Memory B cell (primary cell): ENCODE measurements at places on chromosomes 6 and 20.

DNA sequence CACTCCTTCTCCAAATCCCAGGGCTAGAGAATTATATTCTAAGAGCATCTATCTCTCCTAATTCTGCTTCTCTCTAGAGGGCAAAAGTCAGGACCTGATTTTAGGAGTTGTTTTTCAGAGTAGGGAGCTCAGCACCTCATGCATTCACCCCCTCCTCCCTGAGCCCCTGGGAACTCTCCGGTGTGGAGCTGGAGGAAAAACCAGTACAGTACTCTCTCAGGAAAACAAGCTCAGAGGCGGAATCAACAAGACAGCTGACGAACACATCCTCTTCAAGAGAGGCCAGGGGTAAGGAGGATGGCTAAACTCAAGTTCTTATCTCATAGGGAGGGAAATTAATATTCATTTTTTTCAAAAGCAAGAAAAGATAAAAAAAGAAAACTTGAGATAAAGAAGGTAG is 120.1 kb upstream of the CDYL start:
- no peak overlapping the region for H3K4me3 ChIP-seq
- H3K4me1 ChIP-seq: no peaks in the 10 kb centered on the region
- peaks cover 5% of the 10 kb centered on the region for H3K27me3 ChIP-seq
- DNase-seq: no peak
- no peak overlapping the region for H3K27ac ChIP-seq

DNA sequence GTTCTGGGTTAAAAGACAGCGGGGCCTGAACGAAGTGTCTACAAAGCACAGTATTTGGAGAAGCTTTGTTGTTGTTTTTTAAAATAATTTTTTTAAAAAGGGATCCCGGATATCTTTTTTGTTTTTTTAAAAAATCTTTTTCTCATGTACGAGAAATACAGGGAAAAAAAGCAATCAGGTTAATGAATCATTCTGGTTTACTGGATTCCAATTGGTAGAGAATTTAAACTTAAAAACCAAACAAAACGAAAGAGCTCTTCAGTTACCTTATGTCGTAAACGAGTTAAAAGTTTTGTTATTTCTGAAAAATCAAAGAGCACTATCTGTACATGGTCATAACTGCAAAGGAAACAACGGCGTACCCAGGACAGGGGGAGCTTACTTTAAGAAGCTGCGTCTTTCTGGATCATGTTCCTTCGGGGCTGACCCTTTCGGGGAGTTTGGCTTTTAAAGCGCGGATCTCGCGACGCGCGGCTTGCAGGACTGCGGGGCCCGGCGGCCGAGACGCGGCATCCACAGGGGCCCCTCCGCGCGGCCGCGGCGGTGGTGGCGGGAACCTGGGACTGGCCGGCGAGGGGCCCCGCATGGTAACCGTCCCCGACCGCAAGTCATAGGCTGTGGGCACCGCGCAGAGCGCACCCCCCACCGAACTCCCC is 927 bp downstream of the IL20RA start:
- peaks cover 33% of the 10 kb centered on the region for H3K27me3 ChIP-seq
- H3K27ac ChIP-seq: no peak overlapping the region
- H3K4me1 ChIP-seq: peaks cover 3% of the 10 kb centered on the region
- H3K4me3 ChIP-seq: peak overlapping the region; percentile 80

DNA sequence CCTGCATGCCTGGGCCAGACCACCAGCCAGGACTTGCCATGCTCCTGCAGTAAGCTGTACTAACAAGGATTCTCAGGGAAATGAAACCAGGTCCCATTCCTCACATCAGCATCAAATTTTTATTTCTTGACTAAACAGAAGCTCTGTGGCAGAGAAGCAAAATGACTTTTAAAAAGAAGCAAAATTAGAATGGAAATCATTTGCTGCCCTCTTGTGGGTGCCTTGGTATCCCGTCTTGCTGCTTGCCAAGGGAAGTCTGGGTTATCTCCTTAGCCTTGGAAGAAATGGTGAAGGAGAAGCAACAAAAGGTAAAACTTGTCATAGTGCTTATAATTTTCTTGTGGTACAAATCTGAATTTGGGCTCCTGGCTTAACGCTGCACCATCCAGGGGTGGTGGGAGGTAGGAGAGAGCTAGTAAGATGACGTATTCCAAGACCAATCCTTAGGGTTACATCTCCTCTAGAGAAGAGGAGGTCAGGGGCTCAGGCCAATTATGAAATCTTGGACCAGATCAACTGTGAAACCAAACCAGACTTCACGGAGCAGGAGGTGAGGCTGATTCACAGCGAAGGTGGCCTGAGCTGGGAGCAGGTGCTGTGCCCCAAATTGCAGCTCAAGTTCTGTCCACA is 107.5 kb downstream of the FAXC start:
- H3K27ac ChIP-seq: no peak overlapping the region
- no peak for DNase-seq
- H3K4me1 ChIP-seq: no peaks in the 10 kb centered on the region
- no peak overlapping the region for H3K4me3 ChIP-seq
- peaks cover 4% of the 10 kb centered on the region for H3K27me3 ChIP-seq

- no peak overlapping the region for H3K4me3 ChIP-seq
- DNase-seq: no peak
- no peaks in the 10 kb centered on the region for H3K4me1 ChIP-seq
- no peak overlapping the region for H3K27ac ChIP-seq
- peaks cover 2% of the 10 kb centered on the region for H3K27me3 ChIP-seq
Measured at GRCh38 chr20:13166011-13166410, 55.1 kb upstream of the ISM1 start.

- H3K36me3 ChIP-seq: no peaks in the 10 kb centered on the region
- H3K27me3 ChIP-seq: no peaks in the 10 kb centered on the region
- DNase-seq: no peak
- no peak overlapping the region for H3K4me3 ChIP-seq
Measured at GRCh38 chr6:113172531-113172966, 684.6 kb upstream of the MARCKS start.

DNA sequence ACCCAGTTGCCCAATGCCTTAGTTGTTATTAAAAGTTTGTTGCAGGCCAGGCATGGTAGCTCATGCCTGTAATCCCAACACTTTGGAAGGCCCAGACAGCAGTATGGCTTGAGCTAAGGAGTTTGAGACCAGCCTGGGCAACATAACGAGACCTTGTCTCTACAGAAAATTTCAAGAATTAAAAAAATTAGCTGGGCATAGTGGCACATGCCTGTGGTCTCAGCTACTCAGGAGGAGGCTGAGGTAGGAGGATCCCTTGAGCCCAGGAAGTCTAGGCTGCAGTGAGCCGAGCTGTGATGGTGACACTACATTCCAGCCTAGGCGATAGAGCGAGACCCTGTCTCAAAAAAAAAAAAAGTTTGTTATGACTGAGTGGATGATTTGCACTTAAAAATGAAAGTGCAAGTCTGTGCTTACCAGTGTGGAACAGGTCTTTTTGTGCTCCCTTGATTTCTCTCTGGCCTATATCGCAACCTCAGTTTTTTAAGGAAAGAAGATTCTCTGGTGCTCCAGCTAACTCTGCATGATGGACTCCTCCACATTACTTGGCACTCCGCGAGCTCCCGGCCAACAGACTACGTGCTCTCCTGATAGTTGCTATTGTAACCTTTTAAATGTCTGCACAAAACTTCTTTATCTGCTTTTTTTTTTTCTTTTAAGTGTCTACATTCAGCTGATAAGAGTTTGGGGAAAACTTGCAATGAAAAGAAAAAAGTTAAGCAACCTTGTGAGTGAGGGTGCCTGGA is 22.1 kb downstream of the ZKSCAN3 start:
- H3K4me1 ChIP-seq: peaks cover 15% of the 10 kb centered on the region
- H3K27ac ChIP-seq: peak overlapping the region; percentile 53
- peaks cover 6% of the 10 kb centered on the region for H3K36me3 ChIP-seq
- H3K27me3 ChIP-seq: no peaks in the 10 kb centered on the region

DNA sequence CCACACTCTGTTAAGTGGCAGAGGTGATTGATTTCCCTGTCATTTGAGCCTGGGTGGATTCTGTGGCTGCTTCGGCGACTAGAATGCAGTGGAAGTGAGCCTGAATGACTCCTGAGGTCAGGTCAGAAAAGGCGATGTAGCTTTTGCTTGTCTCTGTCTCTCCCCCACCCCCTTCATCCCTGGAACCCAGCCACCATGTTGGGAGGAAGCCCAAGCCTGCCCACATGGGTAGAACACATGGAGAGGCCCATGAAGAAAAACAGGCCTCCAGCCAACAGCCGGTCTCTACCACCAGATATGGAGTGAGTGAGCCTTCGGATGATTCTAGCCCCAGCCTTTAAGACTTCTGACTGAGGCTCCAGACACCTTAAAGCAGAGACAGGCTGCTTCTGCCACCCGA is 181.0 kb downstream of the TFAP2C start:
- no peak overlapping the region for H3K4me3 ChIP-seq
- H3K4me1 ChIP-seq: no peaks in the 10 kb centered on the region
- H3K27me3 ChIP-seq: peaks cover 3% of the 10 kb centered on the region
- H3K36me3 ChIP-seq: no peaks in the 10 kb centered on the region
- DNase-seq: no peak

DNA sequence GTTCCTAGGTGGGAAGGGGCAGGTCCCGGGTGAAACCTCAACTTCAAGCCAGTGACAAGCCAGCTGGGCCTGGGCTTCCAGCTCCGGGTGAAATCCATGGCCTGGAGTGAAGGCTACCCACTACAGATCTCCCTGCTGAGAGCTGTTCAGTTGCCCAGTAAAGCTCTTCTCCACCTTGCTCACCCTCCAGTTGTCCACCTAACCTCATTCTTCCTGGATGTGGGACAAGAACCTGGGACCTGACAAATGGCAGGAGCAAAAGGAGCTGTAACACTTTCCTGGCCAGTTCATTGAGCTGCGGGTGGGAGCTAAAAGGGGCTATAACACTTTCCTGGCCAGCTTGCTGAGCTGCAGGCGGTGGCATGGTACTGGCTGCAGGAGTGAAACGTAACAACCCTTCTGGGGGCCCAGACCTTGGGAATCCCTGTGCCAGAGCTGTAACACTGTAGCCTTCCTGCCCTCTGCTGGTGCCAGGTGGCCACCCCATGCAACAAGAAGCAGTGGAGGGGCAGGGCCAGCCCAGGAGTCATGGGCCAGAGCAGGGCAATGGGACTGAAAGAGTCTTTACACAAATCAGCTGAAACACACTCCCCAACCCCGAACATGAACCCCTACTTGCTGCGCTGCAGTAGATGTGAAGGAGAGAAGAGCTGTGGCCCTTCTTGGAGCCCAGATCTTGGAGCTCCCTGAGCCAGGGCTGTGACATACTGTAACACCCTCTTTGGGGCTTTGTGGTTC is 3.6 kb upstream of the HINT3 start:
- peaks cover 3% of the 10 kb centered on the region for H3K4me1 ChIP-seq
- DNase-seq: no peak

DNA sequence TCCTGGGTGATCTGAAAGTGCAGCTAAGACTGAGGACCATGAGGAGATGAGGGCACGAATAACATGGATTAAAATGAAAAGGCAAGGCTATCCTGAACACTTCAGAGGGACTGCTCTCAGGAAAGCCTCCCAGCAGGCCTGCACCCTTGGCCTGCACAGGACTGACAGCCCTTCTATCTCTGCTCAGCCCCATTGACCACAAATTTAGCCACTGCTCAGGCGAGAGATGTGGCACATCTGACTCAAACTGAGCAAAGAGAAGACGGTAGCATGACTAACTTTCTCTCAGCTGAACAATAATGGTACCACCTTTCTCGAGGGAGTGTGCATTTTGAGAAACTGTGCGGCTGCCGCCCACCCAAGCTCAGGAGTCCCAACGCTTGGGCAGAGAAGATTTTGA is 257.5 kb downstream of the ADGB start:
- no peaks in the 10 kb centered on the region for H3K36me3 ChIP-seq
- H3K4me3 ChIP-seq: no peak overlapping the region
- peaks cover 3% of the 10 kb centered on the region for H3K4me1 ChIP-seq
- H3K27me3 ChIP-seq: peaks cover 1% of the 10 kb centered on the region
- no peak overlapping the region for H3K27ac ChIP-seq
